SIG-M5 (cell line): ENCODE measurements at places on chromosomes 4 and X.

DNA sequence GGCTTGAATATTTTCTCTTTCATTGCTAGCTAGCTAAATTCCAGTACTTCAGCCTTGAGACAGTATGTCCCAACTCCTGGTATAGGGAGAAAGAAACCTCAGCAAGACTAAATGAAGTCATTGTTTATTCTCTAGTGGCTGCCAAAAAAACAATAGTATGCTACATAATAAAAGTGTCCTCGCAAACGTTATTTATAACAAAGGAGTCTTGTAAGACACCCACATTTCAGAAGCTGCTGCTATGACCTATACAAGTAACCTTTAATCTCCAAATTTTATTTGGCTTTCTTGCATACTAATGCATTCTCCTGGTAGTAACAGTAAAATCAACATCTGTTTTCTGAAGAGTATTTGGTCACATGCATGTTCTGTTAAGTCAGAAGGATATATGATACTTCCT lies 28.8 kb downstream of the NEK1 start:
- DNase-seq, result no peak

- DNase-seq, result no peak
Observed at GRCh38 chrX:29012867-29013266, 425.6 kb downstream of the IL1RAPL1 start.

DNA sequence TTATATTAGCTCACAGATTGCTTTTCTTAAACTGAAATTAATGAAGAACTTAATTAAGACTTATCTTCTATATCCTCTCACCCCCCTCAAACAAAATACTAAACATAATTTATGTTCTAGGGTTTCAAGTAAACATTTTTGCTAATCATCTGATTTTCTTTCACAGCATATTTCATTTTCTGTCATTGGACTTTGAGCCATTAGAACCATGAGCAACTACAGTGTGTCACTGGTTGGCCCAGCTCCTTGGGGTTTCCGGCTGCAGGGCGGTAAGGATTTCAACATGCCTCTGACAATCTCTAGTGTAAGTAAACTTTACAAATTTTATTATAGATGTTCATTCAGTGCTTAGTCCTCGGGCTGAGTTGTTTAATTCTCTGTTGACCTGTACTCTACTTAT lies 3.3 kb downstream of the PDLIM5 start:
- DNase-seq, result no peak

DNA sequence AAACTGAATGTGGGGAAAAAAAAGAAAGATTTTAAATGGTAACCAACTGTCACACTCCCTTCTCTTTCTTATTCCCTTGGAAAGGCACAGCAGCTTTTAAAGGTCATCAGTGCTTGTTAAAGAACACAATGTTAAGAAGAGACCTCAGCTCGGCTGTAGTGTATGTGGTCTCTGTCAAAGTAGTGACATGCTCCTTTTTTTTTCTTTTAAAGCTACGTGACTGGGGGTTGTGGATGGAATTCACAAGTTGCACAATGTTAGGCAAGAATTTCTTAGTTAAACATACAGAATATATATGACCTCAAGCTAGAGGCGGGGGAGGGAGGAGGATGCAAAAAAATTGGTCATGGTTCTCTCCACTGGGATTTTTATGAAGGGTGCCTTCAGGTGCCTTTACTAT lies 45.6 kb downstream of the OCRL start:
- DNase-seq, result no peak

DNA sequence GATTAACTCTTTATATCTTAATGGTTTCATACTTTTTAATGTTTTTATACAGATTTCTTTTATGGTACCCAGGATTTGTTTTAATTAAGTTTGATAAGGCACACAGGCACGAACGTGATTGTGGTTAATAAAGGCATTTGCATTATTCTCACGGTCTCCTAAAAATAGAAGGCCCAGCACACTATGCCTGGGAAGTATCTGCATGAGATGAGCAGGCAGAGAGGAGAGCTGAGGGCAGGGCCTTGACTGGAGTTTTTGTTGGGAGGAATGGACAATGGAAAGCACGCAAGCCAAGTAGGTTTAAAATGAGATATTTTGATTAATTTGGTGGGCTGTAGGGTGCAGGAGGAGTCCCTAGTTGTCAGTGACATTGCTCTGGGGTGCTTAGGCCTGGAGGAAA lies 1714.3 kb upstream of the PCDH7 start:
- no peak for DNase-seq
